ENCODE measurements at places on chromosomes 3 and 15.

GRCh38 chr3:156551746-156552145 lies 3.2 kb downstream of the SSR3 start:
- DNase-seq: no peak

DNA sequence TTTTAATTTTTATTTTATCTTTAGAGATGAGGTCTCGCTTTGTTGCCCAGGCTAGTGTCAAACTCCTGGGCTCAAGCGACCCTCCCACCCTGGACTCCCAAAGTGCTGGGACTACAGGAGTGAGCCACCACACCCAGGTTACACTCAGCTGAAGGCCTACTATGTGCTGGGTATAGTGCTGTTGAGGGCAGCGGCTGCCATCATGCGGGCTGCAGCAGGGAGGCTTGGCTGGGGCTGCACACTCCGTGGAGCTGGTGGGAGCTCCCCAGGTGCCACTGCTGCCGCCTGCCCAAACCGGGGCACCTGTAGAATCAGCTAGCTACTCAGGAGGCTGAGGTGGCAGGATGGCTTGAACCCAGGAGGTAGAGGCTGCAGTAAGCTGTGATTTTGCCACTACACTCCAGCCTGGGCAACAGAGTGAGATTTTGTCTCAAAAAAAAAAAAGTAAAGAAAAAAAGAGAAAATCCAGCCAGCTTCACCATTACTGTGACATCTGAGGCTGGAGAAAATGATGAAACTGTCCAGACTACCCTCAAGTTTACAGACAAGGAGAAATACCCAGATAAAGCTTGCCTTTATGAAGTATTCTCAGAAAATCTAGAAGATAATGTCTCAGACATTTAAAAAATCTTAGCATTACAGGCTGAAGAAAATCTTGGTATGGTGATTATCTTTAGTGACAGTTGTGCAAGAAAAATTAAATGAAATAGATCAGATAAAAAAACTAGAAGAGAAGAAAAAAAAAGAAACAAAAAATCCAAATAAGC lies 42.1 kb downstream of the CRABP1 start:
- no peak for DNase-seq

- no peak for DNase-seq
These were observed 279.0 kb upstream of the WNT5A start for GRCh38 chr3:55765906-55766701.

- no peak for DNase-seq
These were observed 186.6 kb downstream of the UBE2E2 start for GRCh38 chr3:23389686-23390085.

DNA sequence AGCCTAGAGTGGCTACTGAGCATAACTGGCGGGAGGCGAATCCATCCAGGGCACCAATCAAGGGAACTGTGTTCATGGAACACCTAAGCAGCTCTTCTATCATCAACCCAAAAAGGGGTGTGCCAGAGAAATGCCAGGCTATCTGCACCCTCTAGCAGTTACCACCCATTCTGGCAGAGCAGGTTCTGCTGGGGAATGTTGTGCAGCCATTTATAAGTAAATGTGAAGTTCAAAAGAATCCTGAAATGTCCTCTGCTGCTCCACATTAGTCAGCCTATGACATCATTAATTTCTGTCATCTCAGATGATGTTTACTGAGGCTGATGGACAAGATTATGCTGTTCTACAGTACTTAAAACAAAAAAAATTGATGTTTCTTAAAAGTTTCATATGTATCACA lies 7.7 kb downstream of the SKIC8 start:
- DNase-seq: no peak

DNA sequence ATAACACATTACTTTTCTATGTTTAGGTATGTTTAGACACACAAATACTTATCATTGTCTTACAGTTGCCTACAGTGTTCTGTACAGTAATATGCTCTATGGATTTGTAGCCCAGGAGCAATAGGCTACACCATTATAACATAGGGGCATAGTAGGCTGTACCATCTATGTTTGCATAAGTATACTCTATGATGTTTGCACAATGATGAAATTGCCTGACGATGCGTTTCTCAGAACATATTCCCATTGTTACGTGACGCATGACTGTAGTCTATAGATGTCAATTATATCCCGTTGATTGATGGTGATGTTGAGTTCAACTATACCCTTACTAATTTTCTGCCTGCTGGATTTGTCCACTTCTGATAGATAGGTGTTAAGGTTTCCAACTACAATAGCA lies 139.4 kb upstream of the PFN2 start:
- DNase-seq: no peak

DNA sequence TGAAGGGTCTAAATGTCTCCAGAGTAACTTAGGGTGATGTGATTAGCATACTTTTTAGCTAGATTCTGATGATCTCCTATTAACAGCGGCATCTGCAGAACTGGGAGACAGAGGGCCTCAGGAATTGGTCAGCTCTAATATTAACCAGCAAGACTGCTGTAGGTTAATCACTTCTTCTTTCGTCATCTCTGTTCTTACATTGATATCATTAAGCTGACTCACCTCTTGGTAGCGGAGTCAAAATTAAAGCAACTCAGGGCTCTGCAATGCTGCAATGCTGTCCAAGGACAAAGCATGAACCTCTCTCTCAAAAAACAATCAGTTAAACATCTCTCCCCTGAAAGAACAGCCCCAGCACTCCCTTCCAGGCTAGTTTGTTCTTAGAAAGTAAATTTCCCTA lies 57.5 kb upstream of the TRA2B start:
- DNase-seq: no peak

DNA sequence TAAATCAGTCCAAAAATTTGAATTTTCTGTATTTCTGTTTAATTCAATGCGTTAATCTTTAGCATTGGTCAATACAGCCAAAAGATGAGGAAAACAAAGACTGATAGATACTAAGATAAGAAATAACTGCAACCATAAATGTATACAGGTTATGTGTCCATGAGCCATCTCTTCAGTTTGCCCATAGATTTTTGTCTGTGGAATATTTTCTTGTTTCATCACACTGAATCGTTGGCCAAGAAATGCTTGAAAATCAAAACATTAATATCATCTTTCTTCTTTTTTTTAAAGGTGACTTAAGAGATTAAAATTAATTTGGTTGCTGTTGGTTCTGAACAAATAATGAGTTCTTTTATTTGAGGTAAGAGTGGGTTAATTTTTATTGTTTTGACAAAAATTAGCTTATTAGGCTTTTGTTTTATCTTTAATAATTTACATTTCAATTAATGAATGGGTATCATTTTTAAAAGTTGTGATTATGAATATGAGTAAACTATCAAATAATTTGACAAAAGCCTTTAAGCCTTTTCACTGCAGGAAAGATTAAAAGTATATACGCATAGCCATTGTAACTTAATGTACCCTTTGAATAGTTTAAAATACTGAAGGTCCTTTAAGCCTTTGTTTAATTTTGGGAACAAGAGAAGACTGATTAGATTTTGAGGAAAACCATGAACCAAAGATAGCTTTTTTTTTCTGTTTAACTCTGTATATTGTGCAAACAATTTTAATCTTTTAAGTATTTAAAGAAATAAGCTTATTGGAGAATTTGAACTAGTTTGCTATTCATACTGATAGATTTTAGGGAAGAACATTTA lies 14.7 kb upstream of the CHD2 start:
- no peak for DNase-seq

DNA sequence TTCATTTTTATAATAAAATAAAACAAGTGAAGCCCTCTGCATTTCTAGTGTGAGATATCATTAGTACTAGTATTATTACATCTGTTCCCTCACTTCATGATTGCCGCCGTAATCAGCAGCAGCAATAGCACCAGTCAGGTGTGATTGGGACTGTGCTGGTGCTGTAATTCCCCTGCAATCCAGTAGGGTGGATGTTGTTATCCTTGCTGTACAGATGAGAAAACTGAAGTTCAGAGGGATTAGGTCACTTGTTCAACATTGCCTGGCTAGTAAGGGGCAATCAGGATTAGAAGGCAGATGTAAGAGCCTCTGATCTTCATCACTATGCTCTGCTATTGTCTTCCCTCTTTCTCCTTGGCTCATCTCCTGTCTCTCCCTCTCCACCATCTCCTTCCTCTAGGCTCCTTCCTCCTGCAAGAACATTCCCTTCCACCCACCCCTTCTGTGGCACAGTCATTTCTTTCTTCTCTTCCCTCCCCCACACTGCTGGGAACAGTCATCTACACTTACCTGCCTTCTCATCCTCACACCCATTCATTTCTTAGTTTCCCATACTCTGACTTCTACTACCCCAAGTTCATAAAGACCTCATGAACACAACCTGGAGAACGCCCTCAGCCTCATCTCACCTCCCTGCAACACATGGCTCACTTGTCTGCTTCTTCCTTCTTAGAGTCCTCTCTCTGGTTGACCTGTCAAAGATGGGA lies 29.7 kb downstream of the CRYGS start:
- no peak for DNase-seq

GRCh38 chr15:101213570-101213969 lies 38.3 kb downstream of the CHSY1 start:
- no peak for DNase-seq

- DNase-seq: no peak
These were observed 93.2 kb upstream of the IQSEC1 start for GRCh38 chr3:13166243-13167063.

DNA sequence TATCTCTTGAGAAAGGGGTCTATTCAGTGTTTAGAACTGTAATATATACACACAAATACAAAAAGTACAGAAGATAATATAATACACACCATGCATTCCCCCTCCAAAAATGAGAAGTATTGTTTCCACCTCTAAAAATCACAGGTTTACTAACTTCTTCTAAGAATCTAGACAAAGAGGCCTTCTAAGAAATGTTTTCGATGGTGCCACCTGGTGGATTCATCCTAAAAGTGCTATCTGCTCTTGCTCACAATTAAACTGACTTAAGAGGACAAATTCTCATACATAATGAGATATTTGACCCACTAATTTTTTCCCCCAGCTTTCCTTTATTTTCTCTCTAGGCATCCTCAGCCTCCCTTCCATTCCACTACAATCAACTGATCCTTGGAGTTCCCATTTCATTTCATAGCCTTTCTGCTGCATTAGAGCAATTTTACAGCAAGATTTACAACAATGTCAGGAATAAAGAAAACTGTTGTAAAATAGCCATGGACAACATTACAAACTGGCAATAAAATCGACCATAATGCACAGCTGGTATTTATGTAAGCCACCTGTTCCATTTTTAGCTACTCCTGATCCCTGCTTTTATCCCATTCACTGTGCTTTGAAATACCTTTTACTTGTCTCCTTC lies 124.6 kb downstream of the ARRDC4 start:
- DNase-seq: peak; percentile 32

DNA sequence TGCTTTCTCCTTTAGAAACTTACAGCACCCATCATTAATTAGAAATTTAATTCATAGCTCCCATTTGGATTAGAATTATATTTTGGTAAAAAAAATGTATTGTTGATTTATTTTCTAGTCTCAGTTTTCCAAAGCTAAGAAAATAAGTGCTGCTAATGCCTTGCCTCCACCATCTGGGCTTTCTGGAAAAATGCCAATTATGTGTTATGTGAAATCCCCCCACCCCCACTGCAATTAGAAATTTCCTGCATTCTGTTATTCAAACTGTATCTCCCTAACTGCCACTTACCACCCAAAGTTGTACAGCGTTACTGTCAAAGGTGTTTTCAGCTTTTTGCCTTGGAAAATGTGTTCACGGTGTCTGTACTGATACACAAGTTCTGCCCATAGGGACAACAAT lies 617.2 kb upstream of the UBE2E2 start:
- DNase-seq: peak; percentile 34

DNA sequence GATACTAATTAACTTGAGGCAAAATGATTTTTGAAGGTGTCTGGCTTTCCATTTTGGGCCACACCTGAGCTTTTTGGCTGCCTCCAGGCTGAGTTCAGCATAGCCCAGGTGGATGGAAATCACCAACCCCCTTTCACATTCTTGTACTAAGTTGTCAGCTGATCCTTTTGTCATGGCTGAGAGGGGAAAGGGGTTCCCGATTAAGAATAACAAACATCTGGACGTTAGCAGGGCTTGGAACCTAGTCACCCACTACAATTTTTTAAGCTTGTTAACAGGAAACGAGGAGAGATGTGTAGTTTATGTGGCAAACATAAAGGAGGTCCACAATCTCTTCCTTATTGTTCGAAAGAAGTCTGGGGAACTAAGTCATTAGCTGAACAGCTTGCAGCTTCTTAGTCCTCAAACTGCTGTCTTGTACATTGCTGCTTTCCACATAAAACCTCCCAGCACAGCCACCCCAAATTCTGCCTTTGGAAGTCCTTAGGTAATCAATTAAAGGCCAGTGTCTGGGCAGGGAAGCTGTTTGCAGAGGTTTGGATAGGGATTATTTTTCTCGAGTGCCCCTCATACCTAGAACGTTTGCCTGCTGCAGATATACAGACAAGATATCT lies 5.0 kb downstream of the NR2F2 start:
- DNase-seq: no peak

DNA sequence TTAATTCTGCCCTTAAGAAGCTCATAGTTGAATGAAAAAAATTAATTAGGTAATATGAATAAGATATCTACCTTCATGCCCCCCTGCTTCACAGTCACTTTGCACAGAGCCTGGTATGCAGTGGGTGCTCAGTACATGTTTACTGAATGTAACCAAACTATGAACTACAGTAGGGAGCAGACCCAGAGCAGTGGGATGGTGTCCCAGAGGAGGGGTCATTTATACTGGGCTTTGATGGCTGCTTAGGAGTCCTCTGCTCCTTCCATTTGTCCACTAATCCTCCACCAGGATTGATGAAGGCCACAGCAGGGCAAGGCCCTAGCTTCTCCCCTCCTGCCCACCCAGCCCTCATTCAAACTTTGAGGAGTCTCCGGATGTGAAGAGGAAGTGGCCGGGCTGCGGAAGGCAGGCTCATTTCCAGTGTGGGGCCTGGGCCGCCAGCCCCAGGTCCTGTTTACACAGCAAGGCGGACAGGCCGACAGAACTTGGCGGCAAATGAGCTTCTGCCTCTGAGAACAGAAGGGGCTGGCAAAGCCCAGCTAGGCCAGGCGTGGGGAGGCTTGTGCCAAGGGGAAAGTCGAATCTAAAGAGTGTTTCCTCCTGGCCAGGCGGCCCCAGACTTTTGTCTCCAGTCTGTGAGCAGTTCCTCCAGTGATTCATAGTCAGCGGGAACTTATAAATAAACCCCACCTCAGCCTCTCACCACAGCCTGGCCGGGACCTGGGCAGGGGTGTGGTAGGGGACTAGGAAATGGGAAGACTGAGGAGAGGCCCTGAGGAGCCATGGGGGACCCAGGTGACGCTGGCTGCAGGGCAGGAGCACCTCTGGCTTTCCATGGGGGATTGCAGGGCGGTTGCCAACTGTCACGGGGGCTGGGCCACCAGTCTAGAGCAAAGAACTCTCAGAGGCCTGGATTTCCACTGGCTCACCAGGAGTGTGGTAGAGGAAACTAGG lies 51.6 kb upstream of the LCTL start:
- DNase-seq: no peak

GRCh38 chr15:32981536-32981935 lies 213.0 kb downstream of the FMN1 start:
- no peak for DNase-seq

All from D341Med (cell line).